GM19239 (cell line): ENCODE measurements at places on chromosomes 3 and 15.

DNA sequence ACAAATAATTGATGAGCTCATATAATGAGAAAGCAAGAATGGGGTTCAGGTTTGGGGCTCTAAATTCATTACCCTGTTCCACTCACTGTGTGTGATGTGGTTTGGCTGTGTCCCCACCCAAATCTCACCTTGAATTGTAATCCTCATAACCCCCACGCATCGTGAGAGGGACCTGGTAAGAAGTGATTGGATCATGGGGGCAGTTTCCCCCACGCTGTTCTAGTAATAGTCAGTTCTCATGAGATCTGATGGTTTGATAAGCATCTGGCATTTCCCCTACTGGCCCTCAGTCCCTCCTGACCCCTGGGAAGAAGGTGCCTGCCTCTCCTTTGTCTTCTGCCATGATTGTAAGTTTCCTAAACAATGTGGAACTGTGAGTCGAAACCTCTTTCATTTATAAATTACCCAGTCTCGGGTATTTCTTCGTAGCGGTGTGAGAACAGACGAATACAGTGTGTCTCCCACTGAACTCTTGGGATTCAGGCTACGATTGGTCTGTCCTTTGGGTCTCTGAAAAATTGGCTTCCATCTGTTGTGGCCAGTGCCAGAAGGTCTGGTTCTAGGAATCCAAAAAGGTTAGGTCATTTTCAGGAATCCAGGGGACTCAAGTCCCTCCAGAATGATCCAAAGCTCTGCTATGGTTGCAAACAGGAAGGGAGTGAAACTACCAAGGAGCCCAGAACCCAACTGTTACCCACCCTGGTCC lies 87.7 kb downstream of the XXYLT1 start:
- DNase-seq, result no peak

DNA sequence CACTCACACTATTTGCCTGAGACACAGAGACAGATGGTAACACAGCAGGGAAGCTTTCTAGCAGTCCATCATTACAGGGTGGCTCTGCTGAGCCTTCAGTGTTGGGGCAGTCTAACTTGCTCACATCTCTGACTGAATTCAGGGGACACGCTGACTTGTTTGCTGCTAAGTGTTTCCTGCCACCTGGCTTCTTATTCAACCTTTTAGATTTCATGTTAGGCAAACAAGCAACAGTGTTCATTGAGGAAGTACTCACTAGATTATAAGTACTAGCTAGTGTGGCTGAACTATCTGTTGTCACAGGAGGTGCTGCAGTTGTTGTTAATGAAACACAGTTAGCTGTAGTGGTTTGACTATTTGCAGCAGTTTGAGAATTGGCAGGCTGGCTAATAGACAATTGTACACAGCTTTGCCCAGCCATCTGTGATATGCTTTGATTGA lies 37.3 kb downstream of the USF3 start:
- DNase-seq, result no peak

GRCh38 chr15:48323294-48323693 lies 7.9 kb upstream of the DUT start:
- no peak for DNase-seq

DNA sequence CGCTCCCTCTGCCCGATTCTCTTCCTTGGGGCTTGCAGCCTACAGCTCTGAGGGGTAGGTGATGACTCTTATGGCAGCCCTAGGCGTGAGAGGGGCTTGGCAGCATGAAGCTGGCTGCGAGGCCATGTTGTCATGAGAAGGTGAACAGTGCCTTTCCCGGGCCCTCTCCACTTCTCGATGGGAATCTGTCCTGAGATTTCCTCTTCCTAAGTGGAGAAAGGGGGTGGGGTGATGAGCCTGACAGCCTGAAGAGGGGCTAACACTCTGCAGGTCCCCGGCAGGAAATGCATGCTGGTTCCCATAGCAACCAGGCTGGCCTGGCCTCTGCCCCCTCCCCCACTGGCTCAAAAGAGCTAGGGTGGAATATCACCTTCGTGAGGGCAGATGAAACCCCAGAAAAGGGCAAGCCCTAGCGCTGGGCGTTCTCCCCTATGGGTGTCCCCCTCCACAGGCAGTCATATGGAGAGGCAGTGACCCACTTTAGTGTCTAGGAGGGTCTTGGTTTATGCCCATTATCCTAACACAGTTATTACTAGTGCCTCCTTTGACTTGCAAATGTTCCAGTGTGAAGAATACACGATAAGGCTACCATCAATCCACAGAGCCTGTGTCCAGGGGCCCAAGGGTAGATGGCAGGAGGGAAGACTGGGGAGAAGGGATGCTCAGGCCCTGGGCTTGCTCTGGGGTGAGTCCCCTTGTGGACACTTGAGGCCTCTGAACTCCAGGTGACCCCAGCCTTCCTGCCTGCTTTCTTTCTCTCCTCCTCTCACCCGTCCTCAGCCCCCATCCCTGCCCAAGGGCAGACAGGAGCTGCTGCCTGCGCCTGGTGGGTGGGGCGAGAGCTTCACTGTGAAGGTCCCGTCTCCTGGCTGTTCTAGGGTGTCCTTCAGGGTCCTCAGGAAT lies 13.2 kb downstream of the EPHB3 start:
- no peak for DNase-seq

- DNase-seq, result no peak
Measured at GRCh38 chr3:39205131-39205530, 12.7 kb upstream of the XIRP1 start.

DNA sequence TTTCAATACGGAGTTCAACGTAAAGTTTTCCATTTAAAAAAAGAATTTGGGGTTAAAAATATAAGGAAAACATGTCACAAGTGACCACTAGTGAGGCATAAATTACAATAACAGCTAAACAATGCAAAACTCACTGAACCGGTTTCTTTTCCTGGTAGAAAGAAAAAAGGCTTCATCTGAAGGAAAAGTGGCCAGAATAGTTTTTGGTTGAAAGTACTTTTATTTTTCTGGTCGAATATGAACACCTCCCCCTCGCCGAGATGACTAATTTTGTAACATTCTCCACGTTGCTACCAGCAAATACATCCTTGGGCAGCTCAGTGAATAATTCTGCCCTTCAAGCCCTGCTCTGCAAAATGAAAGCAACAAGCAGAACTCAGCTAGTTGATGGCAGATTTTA lies 3.9 kb upstream of the SRGAP3 start:
- DNase-seq, result no peak

- DNase-seq, result no peak
Measured at GRCh38 chr3:152556731-152557254, 278.1 kb upstream of the P2RY1 start.

- DNase-seq, result no peak
Measured at GRCh38 chr3:15301761-15302160, 30.6 kb downstream of the SH3BP5 start.

- no peak for DNase-seq
Measured at GRCh38 chr3:162398554-162398953, 901.9 kb downstream of the OTOL1 start.

GRCh38 chr3:31996195-31996594 lies 14.6 kb downstream of the ZNF860 start:
- no peak for DNase-seq

DNA sequence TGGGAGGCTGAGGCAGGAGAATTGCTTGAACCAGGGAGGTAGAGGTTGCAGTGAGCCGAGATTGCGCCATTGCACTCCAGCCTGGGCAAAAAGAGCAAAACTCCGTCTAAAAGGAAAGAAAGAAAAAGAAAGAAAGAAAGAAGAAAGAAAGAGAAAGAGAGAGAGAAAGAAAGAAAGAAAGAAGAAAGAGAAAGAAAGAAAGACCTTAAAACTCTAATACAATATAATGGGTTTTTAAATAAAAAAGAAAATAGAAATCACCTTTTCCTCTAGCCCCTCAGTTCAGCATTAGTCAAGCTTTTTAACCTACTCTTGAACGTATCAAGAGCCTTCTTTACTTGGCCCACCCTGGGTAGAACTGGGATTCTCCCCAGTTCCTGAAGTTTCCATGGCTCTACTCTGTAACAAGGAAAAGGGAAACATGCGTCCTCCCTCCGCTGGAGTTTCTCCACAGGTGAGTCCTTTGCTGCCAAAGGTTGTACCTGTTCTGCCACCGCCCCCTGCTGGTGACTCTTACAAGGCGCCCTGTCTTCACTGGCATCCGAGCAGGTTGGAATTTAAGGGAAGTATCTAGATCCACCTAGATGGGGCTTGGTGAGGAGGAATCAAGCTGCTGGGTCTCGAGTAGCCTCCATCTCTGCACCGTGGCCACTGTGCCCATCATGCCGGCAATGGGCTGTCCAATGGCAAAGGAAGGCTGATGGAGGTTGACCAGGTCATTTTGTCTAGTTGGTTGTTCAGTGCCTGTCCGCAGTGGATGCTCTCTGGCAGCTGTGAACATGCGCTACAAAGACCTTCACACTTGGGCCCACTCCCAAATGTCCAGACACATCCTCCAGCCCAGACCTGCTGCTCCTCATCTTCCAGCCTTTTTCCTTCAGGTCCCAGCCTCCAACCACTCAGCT lies 20.6 kb upstream of the EPHB3 start:
- DNase-seq, result no peak

DNA sequence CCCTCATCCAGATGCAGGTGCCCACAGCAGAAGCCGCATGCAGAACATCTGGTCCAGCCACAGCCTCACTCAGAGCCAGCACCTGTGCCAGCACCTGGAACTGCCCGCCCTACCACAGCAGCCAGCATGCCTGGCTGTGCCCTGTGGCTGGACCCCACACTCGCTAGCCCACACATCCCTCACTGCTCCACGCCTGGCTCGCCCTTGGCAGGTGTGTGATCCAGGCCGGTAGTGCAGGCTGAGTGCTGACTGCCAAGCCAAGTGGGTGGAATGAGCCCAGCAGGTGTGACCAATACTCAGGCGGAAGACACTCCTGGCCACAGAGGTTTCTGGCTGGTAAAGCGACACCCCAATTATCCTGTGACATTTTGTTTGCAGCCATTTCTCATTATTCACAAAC lies 162.4 kb upstream of the ROBO1 start:
- DNase-seq, result no peak

DNA sequence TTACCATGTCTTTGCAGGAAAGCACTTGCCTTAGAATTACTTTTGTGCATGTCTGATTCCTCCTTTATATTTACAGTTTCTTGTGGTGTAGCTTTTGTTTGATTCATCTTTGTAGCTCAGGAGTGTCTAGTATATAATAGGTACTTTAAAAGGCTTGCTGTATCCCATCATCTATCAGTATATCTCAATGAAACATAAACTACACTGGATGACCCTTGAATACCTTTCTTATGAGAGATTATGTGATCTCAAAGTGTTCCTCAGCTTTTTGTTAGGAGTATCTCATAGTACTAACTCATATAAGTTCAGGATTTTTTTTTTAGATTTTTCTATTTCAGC lies 234.8 kb downstream of the PYDC2 start:
- no peak for DNase-seq

- DNase-seq, result no peak
Measured at GRCh38 chr15:78365917-78366316, 25.8 kb downstream of the CRABP1 start.

DNA sequence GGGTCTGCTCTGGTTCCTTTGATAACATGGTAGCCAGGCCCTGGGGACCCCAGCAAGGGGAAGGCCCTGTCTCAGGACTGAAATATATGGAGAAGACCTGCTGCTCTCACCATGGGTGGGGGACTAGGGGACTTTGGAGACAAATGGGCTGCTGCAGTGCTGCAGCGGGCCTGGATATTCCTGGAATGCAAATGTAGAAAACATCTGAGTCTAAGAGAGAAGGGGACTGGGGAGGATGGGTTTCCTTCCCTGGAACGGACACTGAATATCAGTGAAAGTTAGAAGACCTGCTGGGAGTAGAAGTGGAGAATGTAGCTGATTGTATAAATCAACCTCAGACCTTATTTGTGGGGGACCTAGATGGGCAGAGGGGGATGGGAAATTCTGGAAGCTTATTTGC lies 3.1 kb upstream of the HCN4 start:
- DNase-seq, result no peak

GRCh38 chr3:185884641-185885040 lies 53.2 kb downstream of the TRA2B start:
- no peak for DNase-seq

GRCh38 chr15:53658255-53658654 lies 101.2 kb downstream of the WDR72 start:
- no peak for DNase-seq

DNA sequence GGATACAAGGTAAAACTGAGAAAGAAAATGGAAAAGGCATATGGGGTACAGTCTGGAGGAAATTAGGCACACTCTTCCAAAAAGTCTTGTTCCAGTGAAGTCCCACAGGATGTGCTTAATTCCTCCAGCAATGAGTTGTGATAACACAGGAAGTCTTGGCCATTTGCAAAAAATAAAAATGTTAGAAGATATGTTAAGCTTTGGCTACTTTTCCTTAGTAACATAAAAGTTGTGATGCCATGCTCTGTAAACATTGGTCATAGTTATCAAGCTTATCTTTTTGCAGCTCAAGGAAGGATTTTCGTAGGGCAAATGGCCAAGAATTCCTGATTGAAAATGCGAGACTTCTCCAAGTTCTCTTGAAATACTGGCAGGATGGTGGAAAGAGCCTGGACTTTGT lies 26.4 kb downstream of the LNP1 start:
- no peak for DNase-seq

DNA sequence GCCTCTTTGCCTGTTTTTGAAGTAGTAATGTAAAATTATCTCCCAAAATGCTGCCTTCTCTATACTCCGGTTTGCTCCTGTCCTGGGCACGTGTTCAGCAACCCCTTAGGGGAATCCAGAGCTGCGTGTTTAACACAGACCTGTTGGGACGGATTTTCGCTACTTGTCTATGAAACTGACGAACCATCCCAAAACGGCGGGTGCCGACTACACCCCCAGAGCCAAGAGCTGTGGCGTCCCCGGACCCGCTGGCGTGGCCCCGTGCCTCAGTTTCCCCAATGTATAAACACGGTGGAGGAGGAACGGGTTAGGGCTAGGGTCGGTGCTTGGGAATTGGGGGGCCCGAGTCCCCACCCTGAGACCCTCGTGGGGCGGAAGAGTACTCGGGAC lies 473 bp downstream of the FHIT start:
- DNase-seq, result no peak

DNA sequence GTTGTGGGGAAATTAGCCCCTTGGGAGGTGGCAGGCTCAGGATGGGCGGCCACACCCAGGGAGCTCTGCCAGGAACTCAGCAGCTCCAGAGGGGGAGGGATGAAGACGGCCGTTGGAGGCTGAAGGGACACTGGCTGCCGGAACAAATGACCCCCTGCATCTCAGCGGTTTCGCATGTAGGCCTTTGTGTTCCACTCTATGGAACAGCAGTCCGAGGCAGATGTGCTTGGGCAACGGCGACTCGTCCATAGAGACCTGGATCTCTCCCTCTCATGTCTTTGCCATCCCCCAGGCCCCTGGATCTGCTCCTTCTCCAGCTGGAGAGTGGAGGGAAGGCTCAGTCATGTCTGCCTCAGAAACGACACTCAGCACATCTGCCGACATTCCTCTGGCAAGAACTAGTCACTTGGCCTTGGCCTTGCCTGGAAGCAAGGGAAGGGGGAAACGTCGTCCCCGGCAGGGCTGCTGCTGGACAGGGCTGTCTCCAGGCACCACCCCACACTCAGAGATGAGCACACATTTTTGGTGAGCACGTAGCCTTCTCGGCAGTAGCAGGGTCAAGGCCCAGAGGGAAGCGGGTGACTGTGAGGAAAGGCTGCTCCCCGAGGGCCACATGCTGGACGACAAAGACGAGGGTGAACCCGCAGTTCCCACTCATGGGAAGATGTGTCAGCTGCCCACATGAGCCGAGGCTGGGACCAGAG lies 83.8 kb downstream of the ASB7 start:
- DNase-seq, result no peak
